Stimulated activated CD8-positive, alpha-beta memory T cell treated with anti-CD3 and anti-CD28 coated beads, Interleukin-4, amount 100 ng/mL, for 1 hour (primary cell): ENCODE measurements at places on chromosomes 5 and 9.

GRCh38 chr5:140965905-140966292, 377 bp upstream of the PCDHAC2 start:
- no peak for DNase-seq

DNA sequence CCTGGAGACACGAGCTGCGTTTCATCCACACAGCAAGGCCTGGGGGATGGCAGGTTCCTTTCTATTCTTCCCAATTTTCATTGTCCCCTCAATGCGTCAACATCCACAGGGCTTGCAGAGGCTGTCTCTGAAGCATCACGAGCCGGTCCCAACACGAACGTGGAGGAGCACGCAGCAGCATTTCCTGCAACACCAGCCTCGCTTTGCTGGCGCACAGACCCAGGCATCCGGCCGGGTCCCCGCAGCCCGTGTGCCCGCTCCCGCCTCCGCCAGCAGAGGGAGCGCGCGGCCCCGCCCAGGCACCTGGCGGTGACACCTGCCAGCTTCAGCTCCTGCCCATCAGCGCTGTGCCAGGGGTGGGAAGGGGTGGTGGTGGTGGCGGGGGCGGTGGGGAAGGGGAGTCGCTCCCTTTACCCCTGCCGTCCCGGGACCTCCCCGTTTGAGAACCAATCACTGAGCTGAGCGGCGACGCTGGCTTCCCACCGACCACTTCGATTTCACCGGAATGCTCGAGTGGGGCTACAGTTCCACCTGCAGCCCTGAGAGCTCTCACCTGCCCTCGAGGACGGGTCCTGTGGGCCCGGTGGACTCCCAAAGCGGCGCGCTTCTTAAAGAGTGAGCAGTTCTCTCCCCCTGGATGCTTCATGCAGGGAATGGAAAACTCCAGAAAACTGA, 464.5 kb downstream of the ICE1 start:
- DNase-seq: no peak

- DNase-seq: no peak
Observed at GRCh38 chr9:117184173-117184572, 230.7 kb downstream of the ASTN2 start.

DNA sequence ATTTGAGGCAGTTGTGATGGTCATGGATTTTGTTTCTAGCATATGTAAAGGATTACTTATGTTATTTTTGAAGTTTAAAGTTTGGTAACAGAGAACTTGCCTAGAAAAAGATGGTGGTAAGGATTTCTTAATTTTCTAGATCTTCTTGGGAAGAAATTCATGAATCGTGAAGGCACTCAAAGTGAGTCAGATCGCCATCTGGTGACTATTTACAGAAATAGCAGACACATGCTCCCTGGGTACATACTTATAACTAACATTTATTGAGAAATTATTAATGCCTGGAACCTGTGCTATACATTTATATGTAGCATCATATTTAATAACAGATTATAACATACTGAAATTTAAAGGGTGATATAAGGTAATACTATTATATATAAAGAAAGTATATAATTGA, 299.7 kb downstream of the IZUMO3 start:
- no peak for DNase-seq

DNA sequence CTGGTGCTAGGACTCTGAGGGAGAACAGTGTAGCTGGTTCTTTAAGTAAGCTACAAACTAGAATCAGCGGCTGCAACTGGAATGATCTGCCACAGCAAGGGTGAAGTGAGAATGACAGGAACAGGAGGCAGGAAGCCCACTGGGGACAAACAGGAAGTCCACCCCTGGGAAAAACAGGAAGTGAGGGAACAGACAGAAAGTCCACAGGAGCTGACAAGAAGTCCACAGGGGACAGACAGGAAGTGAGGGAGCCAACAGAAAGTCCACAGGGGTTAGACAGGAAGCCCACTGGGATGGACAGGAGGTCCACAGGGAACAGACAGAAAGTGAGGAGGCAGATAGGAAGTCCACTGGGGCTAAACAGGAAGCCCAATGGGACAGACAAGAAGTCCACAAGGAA, 15.5 kb downstream of the ADAMTS16 start:
- no peak for DNase-seq

DNA sequence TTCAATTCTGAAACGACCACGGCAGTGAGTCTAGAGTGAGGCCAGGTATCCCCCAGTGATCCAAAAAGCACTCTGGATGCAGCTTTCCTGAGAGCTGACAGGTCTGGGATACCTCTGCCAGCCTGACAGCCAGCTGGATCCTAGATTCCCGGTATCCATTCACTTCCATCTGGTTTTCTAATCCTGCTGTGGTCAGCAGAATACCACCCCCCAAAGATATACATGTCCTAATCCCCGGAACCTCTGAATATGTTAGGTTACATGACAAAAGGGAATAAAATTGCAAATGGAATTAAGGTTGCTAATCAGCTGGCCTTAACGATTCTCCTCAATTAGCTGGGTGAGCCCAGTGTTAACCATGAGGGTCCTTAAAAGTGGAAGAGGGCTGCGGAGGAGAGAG, 1.4 kb upstream of the ZNF79 start:
- DNase-seq: no peak

- no peak for DNase-seq
Observed at GRCh38 chr9:97695995-97696802, 941 bp downstream of the XPA start.

DNA sequence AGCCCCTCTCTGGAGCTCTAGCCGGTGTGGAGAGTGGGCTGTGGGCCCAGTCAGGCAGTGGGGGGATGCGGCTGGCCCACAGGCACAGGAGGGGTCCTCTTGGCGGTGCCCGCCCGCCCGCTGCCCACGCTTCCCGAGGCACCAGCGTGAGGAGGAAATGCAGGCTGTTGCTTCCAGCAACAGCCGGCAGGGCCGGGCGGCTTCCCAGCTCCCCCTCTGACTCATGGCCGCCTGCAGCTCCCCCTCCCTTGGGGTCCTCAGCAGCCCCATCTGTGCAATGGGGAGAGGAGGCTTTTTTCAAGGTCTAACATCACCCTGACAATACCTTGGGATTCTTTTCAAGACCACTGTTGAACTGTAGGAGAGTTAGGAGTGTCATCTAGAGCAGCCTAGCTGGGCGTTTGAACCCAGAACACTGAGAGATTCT, 10.4 kb downstream of the CXXC5 start:
- no peak for DNase-seq

- no peak for DNase-seq
Observed at GRCh38 chr9:28539434-28540070, 966.3 kb upstream of the C9orf72 start.

- no peak for DNase-seq
Observed at GRCh38 chr9:122338536-122338935, 32.3 kb upstream of the PTGS1 start.

- peak; percentile 28 for DNase-seq
Observed at GRCh38 chr9:121267689-121268597, at the start of gene GSN. GSN (plus strand) TSS chr9:121268162; CDS start chr9:121301972, 33,810 bp downstream.

GRCh38 chr5:31663519-31663918, 24.6 kb downstream of the PDZD2 start:
- DNase-seq: no peak

DNA sequence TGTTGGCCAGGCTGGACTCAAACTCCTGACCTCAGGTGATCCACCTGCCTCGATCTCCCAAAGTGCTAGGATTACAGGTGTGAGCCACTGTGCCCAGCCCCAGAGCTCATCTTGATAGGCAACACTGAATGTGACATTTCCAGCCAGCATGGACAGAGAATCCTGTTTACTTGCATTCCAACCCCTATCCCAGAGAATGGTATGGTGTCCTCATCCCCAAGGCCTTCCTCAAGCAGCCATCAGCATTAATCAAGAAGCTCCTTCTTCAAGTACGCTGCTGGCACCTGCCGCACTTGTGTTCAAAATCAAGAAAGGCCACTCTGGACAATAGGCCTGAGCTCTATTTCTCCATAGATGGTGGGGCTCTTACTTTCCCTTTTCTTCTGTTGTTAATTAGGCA, 40.2 kb downstream of the STARD4 start:
- DNase-seq: no peak

- DNase-seq: no peak
Observed at GRCh38 chr9:72601615-72602014, 80.2 kb downstream of the TMC1 start.

GRCh38 chr5:41433552-41434181, 76.7 kb downstream of the PLCXD3 start:
- no peak for DNase-seq

GRCh38 chr5:92841604-92842155, 739.3 kb downstream of the NR2F1-AS1 start:
- no peak for DNase-seq

DNA sequence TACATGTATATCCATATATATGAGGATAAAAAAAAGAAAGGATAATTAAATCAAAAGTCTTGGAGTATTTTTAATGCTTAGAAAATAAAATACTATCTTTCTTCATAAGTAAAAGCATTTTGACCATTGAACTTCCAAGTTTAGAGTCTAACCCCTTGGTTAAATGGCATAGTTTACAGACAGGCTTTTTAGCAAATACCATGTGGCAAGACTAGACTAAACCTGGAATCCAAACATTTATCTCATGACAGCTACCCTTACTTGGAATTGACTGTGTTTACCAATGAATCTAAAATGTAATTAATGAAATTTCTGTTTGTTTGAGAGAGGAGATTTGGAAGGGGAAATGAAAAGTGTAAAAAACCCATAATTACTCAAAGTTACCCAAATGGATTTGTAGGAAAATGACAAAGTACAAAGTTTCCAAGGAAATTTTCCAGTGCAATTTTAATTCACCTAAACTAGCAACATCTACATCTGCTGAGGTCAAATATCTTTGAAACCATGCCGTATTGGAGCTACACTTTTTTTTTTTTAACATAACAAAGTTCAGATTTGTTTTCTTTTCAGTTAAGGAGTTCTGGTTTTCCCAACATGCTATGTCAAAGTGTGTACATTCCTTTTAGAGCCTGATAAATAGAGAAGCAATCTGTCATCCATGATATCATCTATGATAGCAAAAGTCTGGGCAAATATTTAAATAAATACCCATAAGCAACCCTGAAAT, 272.1 kb upstream of the DAB2 start:
- no peak for DNase-seq

- no peak for DNase-seq
Observed at GRCh38 chr9:19119246-19119645, 8.0 kb downstream of the PLIN2 start.

DNA sequence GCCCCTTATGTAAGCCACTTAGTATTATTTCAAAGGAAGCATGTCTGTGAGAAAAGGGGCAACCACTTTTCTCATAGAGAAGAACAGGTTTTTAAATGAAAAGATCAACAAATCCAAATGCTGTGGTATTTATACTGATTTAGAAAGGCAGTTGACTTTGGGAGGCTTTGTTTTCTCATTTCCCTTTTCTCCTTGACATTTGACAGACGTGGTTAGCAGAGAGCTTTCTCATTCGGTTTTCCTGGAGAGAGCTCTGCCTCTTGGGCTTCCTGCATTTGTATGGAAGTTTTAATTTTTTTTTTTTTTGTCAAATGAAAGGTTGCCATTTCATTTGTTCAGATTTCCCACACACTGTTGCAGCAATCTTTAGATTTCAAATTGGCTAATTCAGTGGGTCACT, 62.5 kb downstream of the EXOSC2 start:
- DNase-seq: no peak

DNA sequence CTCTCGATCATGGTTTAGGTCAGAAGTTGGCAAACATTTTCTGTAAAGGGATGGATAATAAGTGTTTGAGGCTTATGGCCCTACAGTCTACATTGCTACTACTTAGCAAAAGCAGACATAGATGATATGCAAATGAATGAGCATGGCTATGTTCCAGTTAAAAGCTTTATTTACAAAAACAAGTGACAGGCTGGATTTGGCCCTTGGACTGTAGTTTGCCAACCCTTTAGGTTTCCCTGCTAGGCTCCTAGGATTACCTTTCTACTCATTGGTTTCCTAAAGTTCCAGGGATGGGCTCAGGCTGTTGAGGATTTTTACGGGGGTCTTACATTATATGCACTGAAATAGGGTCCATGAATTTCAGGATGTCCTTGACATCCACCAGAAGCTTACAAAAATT, 57.5 kb downstream of the GPR21 start:
- no peak for DNase-seq

DNA sequence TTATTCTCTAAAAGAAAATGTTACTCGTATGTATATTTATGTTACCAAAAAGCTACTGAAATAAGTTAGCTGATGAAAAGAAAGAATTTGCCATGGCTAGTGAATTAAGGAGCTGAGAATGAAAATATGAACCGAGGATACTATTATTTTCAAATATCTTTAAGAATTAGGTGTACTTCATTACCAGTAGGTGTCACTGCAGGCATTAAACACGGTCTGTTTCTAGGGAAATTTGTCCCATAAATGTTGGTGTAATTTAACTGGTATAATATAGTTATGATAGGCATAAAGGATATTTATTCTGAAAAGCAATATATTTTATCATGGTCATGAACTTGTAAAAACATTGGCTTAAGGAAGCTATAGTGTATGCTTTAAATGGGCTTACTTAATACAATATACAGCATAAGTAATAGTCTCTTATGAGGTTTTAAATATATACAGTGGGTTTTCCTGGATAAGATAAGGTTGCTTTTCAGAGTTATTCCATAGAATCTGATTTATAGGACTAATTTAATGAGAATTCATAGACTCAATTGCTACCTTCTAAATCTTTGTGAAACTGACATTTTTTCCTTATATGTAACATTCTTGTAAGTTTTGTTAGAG, 72.4 kb upstream of the MPDZ start:
- no peak for DNase-seq

GRCh38 chr5:126138281-126138931, 284.8 kb upstream of the GRAMD2B start:
- DNase-seq: no peak

DNA sequence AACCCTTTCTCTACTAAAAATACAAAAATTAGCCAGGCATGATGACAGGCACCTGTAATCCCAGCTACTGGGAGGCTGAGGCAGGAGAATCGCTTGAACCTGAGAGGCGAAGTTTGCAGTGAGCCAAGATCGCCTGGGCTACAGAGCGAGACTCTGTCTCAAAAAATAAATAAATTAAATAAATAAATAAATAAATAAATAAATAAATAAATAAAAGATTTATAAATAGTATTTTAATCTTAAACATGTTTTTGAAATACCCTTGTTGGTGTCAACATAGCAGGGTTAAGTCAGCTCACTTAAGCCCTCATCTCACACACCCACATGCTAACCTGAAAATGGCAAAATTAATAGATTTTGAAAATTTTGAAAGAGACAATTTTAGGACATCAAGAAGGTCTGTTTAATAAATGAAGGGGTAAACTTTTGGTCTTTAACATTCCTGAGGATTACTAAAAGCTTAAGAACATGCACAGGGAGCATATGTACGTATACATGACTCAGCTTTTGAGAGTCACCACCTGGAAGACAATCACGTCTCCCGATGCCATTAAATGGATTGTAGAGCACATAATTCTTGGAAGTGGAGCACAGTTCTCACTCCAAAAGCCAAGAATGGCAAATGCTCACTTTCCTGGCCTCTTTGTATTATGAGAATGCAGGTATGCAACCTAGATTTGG, 202.5 kb downstream of the GDNF start:
- DNase-seq: no peak

- no peak for DNase-seq
Observed at GRCh38 chr9:134299883-134300282, 26.4 kb upstream of the RXRA start.

DNA sequence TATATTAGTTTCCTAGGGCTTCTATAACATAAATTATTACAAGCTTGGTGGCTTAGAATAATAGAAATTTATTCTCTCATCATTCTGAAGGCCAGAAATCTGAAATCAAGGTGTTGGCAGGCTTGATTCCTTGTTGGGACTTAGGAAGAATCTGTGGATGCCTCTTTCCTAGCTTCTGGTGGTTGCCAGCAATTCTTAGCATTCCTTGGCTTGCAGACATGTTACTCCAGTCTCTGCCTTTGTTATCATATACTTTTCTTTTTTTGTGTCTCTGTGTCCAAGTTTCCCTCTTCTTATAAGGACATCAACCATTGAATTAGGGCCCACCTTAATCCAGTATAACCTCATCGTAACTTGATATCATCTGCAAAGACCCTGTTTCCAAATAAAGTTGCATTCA, 31.4 kb downstream of the CTNNA1 start:
- DNase-seq: no peak
